ENCODE measurements at places on chromosomes 16 and 17. TPM values are rescaled to one million over a fixed set of nuclear protein-coding genes. Genes with fewer than 3 reads are reported as not detected.

DNA sequence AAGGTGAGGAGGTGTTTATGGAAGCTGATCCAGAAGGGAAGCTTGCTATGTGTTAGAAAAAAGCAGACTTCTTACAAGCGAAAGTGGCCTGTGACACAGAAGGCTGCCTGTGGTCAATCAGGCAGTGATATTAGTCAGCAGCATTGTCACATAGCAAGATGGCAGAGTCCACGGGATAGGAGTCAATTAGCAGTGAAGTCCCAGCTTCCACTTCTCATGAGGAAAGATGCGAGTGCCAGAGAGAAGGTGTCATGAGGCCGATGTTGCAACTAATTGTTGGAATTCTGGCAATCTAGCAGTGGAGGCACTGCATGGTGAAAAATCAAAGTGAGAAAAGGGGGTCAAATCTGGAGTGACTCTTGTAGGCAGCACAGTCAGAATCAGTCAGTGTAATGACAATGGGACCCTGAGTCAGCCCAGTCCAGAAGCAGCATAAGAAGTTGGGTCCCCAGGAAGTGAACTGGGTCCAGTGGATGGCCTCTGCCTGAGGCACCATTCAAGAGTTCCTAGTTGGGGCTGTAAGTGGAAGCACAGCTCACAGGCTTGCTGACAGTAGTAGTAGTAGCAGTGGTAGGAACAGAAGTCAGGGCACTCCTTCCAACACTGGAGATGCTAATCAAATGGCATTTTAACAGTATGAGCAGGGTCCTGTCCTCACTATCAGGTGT is 85.1 kb downstream of the TNFRSF13B start:
- DNase-seq, result no peak

GRCh38 chr17:64150237-64151015 is 20.5 kb upstream of the ERN1 start:
- DNase-seq, result no peak

DNA sequence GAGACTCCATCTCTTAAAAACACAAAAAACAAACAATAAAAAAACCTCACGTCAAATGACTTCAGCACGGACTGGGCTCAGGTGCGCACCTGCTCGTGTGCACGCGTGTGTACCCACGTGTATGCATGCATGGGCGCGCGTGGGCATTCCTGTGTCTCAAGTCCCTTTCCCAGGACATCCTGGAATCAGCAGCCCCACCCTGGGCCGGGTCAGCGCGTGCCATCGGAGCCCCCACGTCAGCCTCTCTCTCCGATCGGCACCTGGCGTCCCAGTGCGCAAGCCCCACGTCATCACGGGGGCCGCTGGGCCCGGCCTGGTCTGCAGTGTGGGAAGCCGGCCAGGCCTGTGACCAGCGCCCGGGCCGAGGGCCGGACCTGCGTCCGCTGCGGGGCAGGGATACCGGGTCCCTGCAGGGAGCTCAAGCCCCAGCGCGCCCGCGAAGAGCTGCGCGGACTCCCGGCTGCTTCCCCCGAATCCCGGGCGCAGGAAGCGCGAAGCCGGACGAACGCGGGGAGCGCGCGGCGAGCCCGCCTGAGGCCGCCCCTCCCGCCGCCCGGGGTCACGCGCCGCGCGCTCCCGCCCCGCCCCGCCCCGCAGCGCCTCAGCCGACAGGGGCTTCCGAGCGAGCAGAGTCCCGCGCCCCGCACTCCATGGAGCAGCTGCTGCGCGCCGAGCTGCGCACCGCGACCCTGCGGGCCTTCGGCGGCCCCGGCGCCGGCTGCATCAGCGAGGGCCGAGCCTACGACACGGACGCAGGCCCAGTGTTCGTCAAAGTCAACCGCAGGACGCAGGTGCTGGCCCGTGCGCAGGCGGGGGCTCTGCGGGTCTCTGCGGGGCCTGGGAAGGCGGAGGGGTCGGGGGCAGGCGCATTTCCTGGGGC is at the start of gene FN3K:
TSS of gene FN3K (plus strand) at position 629 of the 880 bp plus-strand sequence. CDS start at position 651, 22 bp downstream.
- DNase-seq, result no peak

GRCh38 chr17:18959845-18960240 is 7.9 kb downstream of the SLC5A10 start:
- DNase-seq, result no peak

DNA sequence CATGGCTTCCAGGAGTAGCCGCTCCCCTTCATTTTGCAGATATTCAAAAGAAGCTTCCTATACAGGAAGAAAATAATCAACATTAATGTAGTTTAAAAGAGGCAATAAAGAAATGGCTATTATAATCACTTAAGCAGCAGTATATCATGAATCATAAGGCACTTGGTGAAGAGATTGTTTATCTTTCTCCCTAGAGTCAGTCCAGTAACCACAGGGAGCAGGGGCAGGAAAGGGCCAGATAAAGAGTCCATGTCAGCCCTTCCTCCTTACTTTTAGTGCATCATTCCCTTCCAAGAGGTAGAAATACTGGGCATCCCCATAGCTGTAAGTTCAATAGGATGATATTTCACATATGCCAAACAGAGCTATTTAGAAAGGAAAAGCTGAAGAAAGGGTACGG is 184.6 kb upstream of the C17orf78 start:
- DNase-seq, result no peak

The GNAO1 gene
- total RNA-seq, result 1.8 TPM

The HOXB7 gene
- total RNA-seq, result 2.7 TPM

The HOXB9 gene
- 0.10 TPM for total RNA-seq

The PER1 gene
- total RNA-seq, result 83.5 TPM

The HLF gene
- 10.3 TPM for total RNA-seq

All from skin of body (tissue), 3 donors.